Lower leg skin (tissue), 4 donors: ENCODE measurements at places on chromosomes 16 and 17. TPM values are rescaled to one million over a fixed set of nuclear protein-coding genes. Genes with fewer than 3 reads are reported as not detected.
A peak's percentile ranks its signal among the peaks of the same experiment; 100 is the strongest.

The LCAT gene
- total RNA-seq: 13.2 TPM

- DNase-seq: no peak
Observed at GRCh38 chr16:51402785-51403184, 251.7 kb upstream of the SALL1 start.

DNA sequence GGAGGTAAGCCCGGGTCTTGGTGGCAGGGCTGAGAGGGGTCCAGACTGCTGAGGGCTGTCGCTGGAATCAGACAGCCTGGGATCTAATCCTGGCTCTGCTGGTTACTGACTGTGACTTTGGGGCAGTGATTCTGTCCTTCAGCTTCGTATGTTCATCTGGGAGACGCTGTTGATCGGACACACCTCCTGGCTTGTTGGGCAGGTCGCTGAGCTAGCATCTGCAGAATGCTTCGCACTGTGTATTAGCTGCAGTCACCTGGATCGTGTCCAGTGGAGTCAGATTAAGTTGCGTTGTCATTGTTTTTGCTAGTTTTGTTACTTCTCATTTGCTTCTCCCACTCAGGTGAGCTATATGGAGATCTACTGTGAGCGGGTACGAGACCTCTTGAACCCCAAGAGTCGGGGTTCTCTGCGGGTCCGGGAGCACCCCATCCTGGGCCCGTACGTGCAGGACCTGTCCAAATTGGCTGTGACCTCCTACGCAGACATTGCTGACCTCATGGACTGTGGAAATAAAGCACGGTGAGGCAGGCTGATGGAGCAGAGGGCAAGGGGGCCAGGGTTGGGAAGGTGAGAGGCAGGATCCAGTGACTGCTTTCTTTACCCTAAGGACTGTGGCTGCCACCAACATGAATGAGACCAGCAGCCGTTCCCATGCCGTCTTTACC is 4.5 kb downstream of the KIF1C start:
- no peak for DNase-seq

GRCh38 chr16:88351491-88352101 is 31.2 kb upstream of the ZNF469 start:
- no peak for DNase-seq

DNA sequence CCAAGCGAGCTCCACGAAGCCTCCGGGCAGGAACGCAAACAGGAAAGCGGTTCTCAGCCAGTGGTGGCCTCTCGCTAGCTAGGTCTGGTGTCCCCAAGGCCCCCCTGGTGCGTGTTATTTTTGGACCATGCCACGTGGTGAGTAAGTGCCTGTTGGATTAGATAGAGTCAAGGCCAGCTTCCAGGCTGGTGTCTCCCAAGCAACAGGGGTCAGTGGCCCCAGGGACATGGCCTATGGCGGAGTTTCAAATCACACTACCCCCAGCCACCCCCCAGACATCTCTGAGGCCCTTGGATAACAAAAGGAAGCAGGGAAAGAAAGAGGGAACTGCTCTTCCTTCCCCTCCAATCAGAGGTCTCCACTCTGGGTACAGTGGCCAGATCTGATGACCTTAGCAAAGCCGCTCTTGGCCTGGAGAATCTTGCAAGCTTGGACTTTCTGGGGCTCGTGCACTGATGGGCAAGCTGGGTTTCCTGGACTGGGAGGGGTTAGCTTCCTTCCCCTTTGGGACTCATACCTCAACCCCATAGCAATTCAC is 58.2 kb downstream of the MAF start:
- DNase-seq: peak; percentile 58

DNA sequence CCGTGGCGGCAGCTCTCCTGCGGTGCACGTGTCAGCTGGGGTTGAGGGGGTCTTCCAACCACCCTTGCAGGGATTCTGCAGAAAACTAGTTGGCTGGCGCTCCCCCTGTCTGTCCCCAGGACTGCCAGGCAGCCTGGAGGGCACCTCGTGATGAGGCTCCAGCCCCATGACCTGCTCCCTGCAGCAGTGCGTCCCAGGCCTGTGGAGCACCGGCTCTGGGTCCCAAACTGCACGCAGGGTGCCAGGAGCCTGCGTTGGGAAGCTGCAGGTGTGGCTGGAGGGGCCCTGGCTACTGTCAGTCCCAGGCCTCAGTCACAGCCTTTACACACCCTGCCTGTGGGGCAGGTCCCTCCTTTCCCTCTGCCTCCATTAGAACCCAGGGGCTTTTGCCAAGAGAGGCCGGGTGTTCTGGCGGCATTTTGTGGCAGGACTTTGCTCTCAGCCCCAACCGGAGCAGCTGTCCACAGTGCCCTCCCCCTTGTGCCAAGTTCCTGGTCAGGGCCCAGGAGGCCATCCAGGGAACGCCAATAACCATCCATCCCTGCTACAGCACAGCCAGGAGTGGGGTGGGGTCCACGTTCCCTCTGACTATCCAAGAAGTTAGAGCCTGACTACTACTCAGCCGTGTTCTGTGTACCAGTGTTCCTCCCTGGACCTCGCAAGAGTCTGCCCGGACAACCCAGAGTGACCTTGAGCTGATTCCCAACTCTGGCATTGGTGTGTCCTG is 9.2 kb downstream of the CHMP6 start:
- no peak for DNase-seq
